Stomach (tissue), 19 donors: ENCODE measurements at places on chromosomes 2 and 18. TPM values are rescaled to one million over a fixed set of nuclear protein-coding genes. Genes with fewer than 3 reads are reported as not detected.

The SULT1C4 gene
- total RNA-seq: not detected

The CRYGC gene
- total RNA-seq: not detected

The LOXL3 gene
- 49.0 TPM for total RNA-seq

The AGXT gene
- not detected for total RNA-seq

The TMEM247 gene
- total RNA-seq: not detected

The OSR1 gene
- 1.2 TPM for total RNA-seq

The PPP1R1C gene
- 4.0 TPM for total RNA-seq

The MYL1 gene
- not detected for total RNA-seq

The CAPN14 gene
- not detected for total RNA-seq

The ALK gene
- not detected for total RNA-seq

The STON1 gene
- total RNA-seq: 34.3 TPM

The STARD6 gene
- not detected for total RNA-seq

The ABCG8 gene
- 6.7 TPM for total RNA-seq

The FSHR gene
- not detected for total RNA-seq

The WNT6 gene
- total RNA-seq: not detected

The PAX3 gene
- total RNA-seq: not detected

The DNAJC5G gene
- not detected for total RNA-seq

The IWS1 gene
- total RNA-seq: 45.4 TPM

The GALNT14 gene
- total RNA-seq: 11.6 TPM

The LIMS3 gene
- not detected for total RNA-seq
